ENCODE measurements at places on chromosomes 6 and 20. TPM values are rescaled to one million over a fixed set of nuclear protein-coding genes. Genes with fewer than 3 reads are reported as not detected.

Gene FILIP1
- total RNA-seq: 0.05 TPM

Gene ARFGEF3
- total RNA-seq: 0.53 TPM

- no peak for DNase-seq
Measured at GRCh38 chr20:13515796-13516558, 122.8 kb downstream of the TASP1 start.

GRCh38 chr6:303263-303662 is 11.0 kb downstream of the DUSP22 start:
- no peak for DNase-seq

GRCh38 chr6:36666826-36667591 is 11.5 kb upstream of the CDKN1A start:
- no peak for DNase-seq

GRCh38 chr6:16466800-16467553 is 228.6 kb downstream of the GMPR start:
- DNase-seq: no peak
